Bladder microvascular endothelial cell (primary cell): ENCODE measurements at places on chromosomes 11 and 22. TPM values are rescaled to one million over a fixed set of nuclear protein-coding genes. Genes with fewer than 3 reads are reported as not detected.

The PIH1D2 gene
- 0.63 and 0.97 TPM in 2 replicates for total RNA-seq

The TEX54 gene
- total RNA-seq = not detected in 2 replicates

The SEC14L6 gene
- 0.13 TPM in 1 of 2 replicates, not detected in the other for total RNA-seq

The OR10G7 gene
- total RNA-seq = not detected in 2 replicates

The CALCB gene
- not detected in 2 replicates for total RNA-seq

The BSX gene
- not detected in 2 replicates for total RNA-seq
